ENCODE measurements at places on chromosomes 5 and 9.

- no peak for DNase-seq
Measured at GRCh38 chr9:110605565-110605964, 26.0 kb upstream of the SVEP1 start.

- no peak for DNase-seq
Measured at GRCh38 chr9:126615245-126615790, 1.6 kb downstream of the LMX1B start.

DNA sequence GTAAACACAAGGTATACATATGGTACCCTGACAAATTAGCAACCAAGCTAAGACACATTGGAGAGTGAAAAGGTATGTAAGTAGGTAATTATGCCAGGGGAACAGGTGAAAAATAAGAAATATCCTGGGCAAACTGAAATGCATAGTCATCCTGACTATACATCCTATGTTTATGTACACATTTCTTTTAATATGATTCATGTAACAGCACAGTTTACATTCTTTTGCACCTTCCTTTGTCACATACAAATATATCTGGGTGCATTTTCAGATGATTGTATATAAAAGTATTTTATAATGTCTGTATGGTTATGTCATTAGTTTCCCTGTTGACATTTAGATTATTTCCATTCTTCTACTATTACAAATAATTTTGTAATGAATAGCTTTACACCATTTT is 1146.9 kb downstream of the EFNA5 start:
- DNase-seq = no peak

- DNase-seq = no peak
Measured at GRCh38 chr5:171721464-171721863, 64.2 kb upstream of the SMIM23 start.

DNA sequence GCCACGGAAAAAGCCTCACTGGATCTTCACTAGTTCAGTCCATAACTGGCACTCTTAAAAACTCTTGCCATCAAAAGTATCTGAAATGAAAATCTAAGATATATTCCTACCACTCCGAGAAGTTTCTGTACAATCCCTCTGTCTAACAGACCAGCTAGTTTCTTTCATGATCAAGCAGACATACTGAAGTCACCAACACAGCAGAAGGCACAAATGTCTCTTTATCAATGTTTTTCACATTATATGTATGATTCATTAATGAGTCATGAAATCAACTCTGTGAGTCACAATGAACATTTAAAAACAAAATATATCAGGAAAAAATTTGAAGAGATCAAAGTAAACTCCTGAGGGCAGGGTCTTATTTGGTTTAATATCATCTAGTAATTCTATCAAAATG is 50.8 kb downstream of the F2R start:
- DNase-seq = no peak

GRCh38 chr5:102453716-102454115 is 45.1 kb downstream of the SLCO6A1 start:
- DNase-seq = no peak

- peak; percentile 88 for DNase-seq
Measured at GRCh38 chr9:35844628-35845270, 15.7 kb downstream of the TMEM8B start.

DNA sequence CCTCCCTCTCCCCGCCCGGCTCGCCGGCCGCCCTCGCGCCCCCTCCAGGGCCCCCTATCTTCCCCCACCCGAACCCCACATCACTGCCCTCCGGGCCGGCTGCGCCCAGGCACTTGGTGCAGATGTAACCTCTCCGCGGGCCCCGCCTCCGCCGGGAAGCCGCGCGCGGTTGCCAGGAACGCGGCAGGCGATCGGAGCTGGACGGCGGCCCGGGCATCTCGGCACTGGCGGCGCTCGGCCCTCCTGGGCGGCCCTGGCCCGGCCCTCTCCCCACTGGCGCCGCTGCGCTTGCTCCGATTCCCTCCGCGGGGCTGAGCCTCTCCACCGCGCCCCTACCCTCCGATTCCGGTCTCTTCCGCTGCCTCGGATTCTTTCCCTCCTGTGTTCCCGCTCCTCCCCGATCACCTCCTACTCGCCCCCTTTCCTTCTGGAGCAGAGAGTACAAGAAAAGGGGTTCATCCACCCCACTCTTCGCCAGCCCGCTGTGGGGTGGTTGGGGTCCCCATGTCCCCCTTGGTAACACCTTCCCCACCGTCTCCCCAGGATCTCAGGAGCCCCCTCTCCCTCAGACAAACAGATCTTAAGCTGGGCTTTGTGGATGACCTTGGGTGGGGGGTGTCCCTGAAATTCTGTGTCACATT is 70.6 kb downstream of the C9orf50 start:
- DNase-seq = peak; percentile 78

DNA sequence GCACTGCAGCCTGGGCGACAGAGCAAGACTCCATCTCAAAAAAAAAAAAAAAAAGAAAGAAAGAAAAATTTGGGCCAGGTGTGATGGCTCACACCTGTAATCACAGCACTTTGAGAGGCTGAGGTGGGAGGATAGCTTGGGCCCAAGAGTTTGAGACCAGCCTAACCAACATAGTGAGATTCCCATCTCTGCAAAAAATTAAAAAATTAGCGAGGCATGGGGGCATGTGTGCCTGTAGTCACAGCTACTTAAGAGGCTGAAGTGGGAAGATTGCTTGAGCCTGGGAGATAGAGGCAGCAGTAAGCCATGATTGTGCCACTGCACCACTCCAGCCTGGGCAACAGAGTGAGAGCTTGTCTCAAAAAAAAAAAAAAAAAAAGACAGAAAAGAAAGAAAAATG is 2.9 kb upstream of the SIT1 start:
- DNase-seq = no peak

- no peak for DNase-seq
Measured at GRCh38 chr9:27633764-27634163, 60.5 kb upstream of the C9orf72 start.

DNA sequence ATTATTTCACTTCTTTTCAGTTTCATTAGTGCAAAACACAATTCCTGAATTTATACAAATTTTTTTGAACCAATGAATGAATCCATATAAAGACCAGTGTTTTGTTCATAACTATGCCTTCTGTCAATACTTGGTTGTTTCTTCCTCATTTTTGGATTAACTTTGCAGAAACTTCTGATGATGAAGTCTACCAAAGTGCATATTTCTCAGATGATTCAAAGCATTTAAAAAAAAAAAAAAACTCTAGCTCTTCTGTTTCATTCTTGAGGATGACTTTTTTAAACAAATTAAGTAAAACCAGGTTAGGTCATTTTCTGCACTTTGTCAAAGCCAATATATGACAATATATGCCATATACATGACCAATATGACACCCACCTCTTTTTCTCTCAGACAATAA is 92.6 kb downstream of the CHSY3 start:
- DNase-seq = no peak
